ENCODE measurements at places on chromosomes 6 and 20.

GRCh38 chr20:51061418-51062045, 38.6 kb upstream of the KCNG1 start:
- DNase-seq, result no peak

DNA sequence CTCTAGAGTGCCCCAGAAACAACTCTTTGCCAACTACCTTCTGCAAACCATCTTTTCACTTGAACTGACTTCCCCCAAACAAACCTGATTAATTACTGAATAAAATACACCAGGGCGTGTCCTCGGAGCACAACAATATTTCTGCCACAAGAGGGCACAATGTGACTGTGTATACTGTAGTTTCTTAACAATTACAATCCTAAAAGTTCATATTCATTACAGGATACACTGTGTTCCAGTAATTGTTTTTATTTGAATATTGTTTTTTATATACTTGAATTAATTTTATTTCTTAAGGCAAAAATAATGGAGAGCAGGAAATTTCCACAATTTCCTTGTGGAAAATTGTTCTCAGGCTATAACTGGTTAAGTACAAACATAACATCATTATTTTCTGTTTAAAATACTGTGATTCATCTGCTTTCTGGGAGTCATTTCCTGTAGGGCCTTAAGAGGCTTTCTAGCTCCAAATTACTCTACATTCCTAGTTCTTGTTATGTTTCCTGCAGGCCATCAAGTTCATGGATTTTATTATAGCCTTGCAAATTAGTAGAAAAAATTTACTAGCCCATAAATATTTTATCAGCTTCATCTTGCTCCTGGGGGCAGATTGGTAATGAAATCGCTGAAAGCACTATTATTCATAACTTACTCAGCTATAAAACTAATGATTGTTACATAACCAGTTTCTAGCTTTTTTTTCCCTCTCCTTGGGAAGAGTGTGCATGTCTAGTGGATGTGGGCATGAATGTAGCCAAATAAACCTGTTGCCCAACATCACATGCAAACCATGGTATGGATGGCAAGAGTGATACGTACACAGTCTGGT, 51.9 kb upstream of the SLC22A16 start:
- no peak for DNase-seq

GRCh38 chr20:17940224-17940971, 28.2 kb downstream of the SNX5 start:
- DNase-seq, result no peak

- no peak for DNase-seq
Observed at GRCh38 chr6:23002044-23002619, 432.8 kb downstream of the HDGFL1 start.

DNA sequence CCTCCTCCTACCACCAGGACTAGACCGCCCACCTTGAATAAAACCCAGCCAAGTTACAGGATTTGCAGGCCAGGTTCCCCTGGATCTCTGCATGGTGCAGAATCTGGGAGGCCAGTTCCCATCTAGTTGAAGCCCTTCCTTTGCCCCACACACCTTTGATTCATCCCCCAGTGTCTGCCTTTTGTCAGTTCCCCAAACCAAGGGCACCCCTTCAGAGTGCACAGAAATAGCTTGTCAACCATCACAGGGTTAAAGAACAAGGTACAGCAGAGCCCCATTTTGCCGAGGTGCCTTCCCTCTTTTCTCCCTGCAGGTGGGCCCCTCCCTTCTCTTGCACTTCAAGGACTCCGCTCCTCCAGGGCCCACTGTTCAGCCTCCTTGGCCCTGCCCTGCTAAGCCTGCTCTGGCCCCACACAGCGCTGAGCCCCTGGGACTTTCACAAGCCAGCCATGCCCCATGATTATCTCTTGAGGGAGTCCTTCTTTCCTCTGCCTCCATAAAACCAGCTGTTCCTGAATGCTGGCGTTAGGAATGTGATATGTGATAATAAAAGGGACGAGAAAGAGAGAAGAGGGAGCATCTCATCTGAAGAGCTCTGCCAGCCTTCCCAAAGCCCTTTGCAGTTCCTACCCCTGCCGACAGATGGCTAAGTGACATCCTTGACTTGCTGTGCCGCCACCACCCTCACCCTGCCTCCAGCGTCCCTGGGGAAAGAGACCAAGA, 280.3 kb downstream of the CDC5L start:
- no peak for DNase-seq

DNA sequence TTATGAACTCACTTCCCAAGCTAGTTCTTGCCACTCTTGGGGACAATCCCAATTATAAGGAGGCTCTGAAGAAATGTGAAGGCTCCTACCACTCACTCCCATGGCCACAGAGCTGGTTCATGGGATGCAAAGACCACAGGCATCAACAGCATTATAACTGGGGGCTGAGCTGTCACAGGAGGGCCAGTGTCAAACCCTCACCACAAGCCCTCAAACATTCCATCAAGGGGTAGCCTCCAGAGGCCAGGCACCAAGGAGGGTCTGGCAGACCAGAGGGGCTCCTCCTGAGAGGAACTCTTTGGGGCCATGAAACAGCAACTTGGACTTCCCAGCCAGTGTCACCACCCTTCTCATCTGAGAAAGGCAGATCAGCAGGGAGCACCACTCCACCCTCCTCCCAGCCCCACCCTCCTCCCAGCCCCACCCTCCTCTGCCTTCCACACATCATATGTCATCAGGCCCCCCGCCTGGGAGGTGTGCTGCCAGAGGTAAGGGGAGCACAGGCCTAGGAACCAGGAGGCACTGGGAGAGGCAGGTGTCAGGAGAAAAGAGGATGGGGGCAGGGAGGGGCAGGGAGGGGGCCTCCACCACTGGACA, 1.2 kb upstream of the TSPO2 start:
- no peak for DNase-seq

DNA sequence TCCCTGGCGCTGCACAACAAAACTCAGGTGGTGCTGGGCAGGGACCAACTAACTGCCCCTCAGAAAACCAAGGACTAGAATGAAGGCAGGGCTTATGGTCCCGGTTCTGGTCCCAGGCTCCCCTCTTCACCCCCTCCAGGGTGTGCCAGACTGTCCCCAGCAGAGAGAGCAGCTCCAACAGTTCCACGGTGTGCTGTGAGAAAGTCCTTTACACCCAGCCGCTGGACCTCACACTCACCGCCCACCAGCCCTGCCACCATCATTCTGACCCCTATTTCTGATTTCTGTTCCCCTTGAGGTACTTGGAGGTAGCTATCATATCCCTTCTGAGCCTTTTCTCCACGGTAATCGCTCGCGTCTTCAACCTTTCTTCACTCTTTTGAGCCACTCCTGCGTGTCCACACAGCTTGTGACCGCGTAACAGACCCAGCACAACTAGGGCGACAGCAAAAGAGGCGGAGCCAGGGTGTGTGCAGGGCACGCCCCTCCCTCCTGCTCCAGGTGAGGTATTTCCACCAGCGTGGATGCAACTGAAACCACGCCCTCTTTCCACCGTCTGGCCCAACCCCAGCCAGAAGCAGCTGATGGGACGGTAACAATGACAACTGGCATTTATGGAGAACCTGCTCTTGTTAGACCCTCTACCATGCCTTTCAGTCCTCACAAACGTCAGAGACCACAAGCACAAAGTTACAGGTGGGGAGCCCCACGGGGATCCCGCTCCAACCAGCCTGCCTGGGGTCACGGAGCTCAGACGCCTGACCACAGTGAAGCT, 2.3 kb downstream of the PXDC1 start:
- DNase-seq, result peak; percentile 78

- DNase-seq, result no peak
Observed at GRCh38 chr6:165060720-165061119, 248.7 kb downstream of the C6orf118 start.

DNA sequence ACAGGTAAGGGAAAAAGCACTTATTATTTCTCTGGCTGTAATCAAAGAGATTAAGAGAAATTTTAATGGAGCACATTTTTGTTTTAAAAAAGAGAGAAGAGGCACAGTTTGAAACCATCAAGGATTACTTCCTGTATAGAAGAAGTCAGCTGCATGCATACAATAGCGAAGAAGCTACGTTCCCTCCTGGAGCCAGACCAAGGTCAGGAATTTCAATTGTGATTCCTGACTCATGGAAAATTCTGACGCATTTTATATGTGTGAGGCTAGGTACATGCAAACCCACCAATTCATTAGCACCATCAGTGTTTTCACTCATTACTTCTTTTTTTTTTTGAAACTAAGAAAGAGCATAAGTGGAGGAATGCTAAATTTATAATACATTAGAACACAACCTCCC, 232.7 kb upstream of the SGK1 start:
- DNase-seq, result no peak

DNA sequence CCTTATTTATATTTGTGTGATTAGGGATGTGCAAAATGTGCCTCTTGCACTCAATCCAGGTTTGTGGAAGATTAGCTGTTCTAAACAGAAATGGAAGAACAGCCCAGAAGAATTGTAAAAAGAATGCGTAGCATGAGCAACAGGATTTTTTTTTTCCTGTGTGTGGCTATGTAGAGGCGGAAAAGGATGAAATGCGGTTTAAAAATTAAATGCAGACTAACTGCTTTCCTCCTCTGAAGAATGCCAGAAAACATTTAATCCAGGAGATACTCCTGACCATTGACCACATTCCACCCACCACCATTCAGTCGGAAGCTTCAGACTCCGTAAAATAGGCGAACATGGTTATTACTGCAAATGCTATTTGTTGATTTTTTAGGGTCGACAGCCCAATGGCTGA, 83.4 kb downstream of the BMP6 start:
- no peak for DNase-seq

DNA sequence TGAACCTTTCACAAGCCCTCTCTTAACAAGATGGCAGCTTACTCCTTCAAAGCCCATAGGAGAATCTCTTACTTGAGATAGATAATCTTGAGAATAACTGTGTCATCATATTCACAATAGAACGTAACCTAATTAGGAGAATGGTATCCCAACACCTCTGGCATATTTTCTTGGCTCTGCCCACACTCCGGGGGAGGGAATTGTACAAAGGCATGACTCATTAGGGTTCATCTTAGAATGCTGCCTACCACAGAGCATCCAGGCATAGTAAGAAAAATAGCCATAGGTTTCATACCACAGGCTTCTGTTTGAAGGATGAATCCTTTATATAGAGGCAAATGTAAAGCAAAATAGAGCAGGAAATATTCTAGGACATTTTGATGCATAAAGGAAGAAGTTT, 1100.6 kb upstream of the CITED2 start:
- no peak for DNase-seq

- DNase-seq, result no peak
Observed at GRCh38 chr6:33746651-33747100, at the start of gene IP6K3. IP6K3 (minus strand) TSS chr6:33746905; CDS start chr6:33735476, 11,429 bp downstream.

DNA sequence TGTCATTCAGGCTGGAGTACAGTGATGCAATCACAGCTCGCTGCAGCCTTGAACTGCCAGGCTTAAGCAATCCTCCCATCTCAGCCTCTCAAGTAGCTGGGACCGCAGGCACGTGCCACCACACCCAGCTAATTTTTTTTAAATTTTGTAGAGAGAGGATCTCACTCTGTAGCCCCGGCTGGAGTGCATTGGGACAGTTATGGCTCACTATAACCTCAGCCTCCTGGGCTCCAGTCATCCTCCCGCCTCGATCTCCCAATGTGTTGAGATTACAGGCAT, 86.5 kb downstream of the SERAC1 start:
- peak; percentile 77 for DNase-seq

DNA sequence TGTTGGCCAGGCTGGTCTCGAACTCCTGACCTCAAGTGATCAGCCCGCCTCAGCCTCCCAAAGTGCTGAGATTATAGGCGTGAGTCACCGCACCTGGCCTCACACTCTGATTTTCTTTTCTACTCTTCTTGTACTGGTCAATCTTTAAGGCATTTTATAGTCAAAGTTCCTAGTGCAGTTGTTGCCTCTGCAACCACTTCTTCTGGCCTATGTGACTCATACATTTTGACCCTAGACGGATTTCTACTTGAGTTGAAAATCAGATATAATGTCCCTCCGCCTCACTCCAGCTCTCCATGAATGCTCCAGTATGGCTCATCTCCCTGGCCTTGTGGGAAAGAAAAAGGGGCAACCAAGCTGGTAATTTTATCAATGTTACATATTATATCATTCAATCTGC, 42.4 kb downstream of the TNFRSF21 start:
- DNase-seq, result no peak

GRCh38 chr6:112065426-112065986, 11.6 kb downstream of the CCN6 start:
- no peak for DNase-seq

- no peak for DNase-seq
Observed at GRCh38 chr6:131749023-131749422, 38.2 kb upstream of the CTAGE9 start.

- no peak for DNase-seq
Observed at GRCh38 chr20:20930500-20930899, 175.7 kb downstream of the LINC00237 start.

DNA sequence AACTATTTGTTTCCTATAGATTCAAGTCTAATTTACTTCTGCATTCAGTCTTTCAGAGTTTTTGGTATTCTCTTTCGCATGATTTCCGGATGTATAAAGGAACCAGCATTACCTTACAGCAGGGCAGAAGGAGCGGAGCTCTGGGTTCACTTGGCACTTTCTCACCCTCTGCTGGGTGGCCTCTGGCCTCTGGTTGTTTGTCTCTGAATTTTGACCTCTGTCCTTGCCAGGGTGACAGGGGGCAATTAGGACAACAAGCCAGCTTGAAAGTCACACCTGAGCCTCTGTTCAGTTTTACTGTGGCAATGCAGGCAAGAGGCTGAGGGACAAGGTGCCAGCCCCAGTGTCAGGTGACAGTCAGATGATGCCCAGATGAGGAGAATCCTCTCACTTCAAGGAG, 69.4 kb upstream of the KIF25 start:
- no peak for DNase-seq

DNA sequence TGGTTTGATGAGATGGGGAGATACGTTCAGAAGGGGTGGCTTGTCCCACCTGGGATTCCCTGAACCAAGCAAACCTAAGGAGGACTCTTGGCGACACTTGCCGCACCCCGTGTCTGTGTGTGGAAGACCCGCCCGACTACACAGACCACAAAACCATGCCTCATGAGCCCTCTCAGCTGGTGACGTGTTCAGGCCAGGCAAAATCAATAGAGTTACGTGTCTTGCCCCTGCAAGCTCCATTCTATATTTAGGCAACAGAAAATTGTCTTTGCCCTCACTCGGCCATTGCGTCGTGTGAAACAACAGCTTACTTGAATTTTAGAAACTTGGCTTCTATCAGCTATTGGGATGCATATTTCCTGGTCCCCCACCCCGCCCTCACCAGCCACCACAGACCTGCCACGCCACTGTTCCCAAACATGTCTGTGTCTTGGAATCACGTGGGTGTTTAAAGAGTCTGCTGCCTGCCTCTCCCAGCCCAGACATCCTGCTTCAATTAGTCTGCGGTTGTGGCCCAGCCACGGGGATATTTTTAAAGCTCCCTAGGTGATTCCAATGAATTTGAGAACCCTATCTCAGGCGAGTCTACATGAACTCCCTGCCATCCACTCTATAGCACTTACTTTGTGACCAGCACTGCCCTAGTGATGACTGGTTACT, 279.2 kb upstream of the EXOC2 start:
- no peak for DNase-seq

- no peak for DNase-seq
Observed at GRCh38 chr6:11427723-11428245, 109.8 kb upstream of the TMEM170B start.

GRCh38 chr6:13870214-13870830, 54.4 kb upstream of the RNF182 start:
- no peak for DNase-seq

- no peak for DNase-seq
Observed at GRCh38 chr20:47854687-47855212, 69.5 kb upstream of the SULF2 start.

Measured in lower lobe of right lung (tissue), 2 donors.